Thymus (tissue), 14 donors: ENCODE measurements at places on chromosomes 2 and 18. TPM values are rescaled to one million over a fixed set of nuclear protein-coding genes. Genes with fewer than 3 reads are reported as not detected.

The FOXI3 gene
- 0.05 TPM for total RNA-seq

The CKAP2L gene
- 14.1 TPM for total RNA-seq

The MEIS1 gene
- total RNA-seq, result 9.8 TPM

The UGT1A10 gene
- total RNA-seq, result 0.09 TPM

The CDH2 gene
- total RNA-seq, result 3.0 TPM

The CEP192 gene
- 43.5 TPM for total RNA-seq

The TUBA4B gene
- total RNA-seq, result 0.05 TPM

The PRSS56 gene
- 0.19 TPM for total RNA-seq

DNA sequence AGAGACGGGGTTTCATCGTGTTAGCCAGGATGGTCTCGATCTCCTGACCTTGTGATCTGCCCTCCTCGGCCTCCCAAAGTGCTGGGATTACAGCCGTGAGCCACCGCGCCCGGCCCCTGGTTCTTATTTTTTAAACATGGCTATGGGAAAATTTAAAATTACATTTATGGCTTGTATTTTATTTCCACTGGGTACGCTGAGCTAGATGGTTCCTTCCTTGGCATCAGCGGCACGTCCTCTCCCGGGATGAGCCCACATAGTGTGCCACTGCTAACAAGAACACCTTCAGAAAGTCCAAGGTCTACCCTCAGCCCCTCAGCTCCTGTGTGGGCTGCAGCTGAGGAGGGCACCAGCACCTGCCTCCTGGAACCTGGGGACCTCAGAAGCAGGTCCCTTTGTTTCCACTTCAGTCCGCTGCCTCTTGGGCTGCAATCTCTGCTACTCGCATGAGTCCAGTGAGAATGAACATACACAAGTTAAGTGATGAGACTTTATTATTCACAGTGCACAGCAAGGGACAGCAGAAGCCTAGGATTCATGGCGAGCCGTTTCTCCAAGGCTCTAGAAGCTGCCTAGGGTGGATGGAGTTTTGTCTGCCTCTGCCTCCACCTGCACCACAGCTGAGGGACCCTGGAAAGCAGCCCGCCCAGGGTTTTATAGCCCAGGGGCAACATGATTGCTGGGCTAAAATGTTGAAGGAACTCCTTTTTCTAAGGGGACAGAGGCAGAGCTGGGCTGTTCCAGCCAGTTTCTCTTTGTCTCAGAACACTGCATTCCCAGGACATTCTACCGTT lies 107.5 kb upstream of the TEX51 start:
- DNase-seq, result no peak

DNA sequence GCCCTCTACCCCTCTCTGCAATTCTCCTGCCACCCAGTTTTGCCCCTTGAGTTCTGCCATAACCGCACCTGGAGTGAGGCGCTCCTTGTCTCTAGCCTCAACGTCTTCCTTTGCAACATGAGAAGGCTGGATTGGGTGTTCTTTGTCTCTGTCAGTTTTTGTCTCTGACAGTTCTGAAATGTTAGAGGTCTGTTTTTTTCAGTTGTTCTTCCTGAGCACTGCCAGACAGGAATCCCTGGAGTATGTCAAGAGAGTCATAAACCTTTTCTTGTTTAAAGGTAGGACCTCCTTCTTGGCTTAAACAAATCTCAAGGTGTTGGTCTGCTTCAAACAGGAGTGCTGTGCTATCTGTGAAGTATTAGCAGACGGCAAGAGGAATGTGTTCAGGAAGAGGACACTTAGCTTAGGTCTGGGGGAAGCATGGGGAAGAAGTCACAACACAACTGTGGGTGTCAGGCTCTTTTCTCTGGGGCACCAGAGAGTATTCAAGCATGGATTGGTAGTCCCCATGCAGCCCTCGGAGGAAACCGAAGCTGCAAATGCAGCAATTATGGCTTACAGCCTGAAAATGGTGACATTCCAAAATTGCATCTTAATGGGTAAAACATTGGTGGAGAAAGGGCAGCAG lies 32.3 kb downstream of the AFF3 start:
- no peak for DNase-seq

DNA sequence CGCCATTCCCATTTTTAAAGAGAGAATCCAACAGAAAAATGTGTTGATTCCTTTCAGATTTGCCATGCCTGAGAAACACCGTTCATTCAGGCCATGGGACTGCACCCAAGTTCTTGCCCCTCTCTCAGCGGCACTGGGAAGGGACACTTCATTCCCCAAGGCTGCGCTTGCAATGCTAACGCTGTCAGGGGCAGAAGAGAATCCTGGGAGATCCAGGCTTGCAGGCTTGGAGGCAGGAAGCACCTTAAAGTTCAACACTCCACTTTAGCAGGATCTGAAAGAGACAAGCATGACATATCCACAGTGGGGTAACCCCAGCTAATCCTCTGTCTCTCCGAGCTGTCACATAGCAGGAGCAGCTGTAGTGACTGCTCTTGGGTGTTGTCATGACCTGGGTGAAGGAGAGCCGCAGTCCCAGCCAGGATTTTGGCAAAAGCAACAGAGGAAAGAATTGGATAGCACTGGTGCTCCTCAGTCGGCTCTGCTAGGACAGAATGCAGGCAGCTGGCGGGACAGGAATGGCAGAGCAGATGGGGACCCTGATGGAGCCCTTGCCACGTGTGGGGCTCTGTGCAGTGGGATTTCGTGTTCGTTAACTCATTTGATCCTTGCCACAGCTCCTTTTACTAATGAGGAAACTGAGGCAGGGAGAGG lies 22.0 kb upstream of the ODC1 start:
- DNase-seq, result no peak

DNA sequence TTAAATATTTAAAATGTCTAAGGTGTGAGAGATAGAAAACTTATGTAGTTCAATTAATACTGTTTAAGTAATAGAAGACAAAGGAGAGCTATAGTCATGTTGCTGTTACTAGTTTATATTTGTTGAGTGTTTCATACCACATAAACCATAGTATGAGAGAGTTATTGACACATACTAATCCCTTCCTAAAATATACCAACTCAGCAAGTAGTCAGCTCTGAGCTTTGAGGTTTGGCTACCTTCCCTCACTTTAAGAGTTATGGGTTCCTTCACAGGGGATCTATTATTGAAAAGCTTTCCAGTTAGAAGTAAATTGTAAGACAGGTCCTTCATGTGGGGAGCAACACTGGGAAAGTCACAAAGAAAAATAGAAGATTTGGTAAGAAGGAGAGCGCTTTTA lies 701.6 kb upstream of the ZEB2 start:
- DNase-seq, result no peak

DNA sequence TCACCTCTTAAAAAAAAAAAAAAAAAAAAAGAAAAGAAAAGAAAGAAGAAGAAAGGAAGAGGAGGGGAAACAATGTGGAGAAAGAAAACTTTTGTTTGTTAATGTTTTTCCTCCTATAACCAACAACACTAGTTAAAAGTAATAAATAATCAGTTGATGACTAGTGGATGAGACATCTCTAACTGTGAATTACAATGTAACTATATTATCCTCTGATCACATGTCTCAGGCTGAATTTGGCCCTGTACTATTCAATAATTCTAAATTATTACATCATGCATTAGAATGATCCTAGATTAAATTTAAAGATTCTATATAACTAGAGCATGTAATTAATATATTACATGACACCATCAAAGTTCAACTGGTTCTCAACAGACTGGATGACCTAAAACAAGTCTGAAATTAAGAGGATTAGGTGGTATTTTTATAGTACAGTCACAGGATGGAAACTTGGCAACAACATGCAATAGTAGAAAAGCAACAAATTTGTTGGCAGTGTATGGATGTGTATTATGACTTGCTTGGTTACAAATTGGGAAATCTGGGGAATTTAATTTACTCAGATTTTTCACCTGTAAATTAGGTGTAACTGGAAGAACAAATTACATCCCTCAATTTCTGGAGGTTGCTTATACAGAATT lies 269.3 kb upstream of the SETBP1 start:
- no peak for DNase-seq

DNA sequence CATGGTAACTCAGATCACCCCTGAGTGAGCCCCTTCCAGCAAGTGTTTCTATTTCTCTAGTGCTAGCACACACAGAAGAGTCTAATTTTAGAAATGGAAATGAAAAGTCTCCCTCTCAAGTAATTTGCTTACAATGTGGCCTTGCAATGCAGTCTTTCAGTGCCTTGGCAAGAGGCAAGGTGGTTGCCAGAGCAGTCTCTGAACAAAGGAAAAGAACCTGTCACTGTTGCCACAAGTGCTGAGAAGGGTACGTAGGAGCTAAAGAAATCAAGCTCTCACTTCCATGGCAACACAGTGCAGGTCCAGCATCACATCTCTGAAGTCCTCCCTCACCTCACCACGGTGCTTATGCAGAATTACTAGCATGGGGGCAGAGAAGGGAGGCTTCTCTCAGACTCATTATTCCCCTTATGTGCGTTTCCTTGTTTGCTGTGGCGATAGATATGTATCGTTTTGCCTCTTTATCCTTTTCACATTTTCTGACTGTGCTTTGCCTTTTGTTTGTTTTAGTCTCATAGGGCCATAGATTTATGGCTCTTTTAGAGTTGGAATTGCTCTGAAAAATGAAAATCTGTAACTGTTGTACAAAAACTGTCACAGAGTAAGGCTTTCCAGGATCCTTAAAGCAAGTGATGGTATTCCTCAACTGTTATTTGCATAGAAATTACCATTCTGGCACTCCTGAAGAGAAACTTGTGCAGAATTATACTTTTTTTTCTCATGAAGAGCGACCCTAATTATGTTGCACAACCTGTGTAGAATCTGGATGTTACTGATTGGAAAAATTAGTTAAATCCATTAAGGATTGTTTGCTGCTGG lies 164.8 kb downstream of the CCDC85A start:
- DNase-seq, result no peak

DNA sequence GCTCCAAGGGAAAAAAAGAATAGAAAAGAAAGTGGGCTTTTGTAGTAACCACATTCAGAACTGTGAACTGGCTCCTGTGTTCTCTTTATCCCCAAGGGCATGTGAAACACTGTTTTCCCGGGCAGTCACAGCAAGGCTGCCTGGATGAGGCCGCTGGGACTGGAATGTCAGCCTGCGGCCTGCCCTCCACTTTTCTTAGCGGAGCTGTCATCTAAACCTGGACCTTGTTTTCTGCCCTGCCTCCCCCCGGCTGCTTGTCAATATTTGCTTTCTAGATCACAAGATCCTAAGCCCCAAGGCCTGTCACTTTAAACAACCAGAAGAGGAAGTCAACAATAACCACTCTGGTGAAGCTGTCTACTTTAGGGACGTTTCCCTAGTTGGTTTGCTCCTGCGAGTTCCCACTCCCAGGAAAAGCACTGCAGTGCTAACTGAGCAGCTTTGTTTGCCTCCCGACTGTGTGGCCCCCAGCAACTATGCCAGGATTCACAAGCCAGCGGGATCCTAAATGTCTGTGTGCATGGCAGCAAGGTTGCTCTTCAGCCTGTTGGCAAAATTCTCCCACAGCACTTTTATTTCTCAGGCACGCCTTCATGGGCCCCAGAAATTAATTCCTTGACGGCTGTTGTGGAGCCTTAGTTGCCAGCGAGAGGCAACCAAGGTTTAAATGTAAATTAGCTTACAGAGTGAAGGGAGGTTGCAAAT lies 30.6 kb downstream of the SOWAHC start:
- no peak for DNase-seq

DNA sequence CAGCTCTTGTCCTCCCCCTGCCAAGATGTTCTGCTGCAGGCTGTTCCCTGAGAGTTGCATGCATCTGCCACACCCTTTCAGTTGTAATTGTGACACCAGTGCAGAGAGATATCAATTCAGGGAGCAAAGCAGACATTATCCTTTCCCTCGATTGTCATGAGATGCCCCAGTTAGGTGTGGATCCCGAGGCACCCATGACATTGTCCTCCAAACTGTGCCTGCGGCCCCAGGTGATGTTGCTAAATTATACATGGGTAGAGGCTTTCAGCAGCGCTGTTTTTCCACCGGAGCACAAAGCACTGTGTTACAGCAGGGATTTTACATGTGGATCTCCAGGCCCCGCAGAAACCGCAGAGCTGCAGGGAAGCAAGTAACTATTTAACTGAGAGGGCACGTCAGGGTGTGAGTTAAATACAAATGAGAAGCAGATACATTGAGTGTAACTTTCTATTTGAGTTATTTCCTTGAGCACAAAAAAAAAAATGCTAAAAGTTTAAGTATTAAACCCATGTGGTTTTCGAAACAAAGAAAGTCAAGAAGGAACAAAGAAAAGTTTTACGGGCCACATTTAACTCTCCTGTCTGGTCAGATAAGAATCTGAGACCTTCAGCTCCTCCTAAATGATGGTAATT lies 90.3 kb upstream of the BCL2L11 start:
- DNase-seq, result no peak

- DNase-seq, result no peak
Measured at GRCh38 chr2:149049142-149049541, 10.6 kb downstream of the LYPD6B start.
